ENCODE measurements at places on chromosomes 5 and 9.

GRCh38 chr5:95590880-95591279, 29.0 kb upstream of the GPR150 start:
- no peak for DNase-seq

DNA sequence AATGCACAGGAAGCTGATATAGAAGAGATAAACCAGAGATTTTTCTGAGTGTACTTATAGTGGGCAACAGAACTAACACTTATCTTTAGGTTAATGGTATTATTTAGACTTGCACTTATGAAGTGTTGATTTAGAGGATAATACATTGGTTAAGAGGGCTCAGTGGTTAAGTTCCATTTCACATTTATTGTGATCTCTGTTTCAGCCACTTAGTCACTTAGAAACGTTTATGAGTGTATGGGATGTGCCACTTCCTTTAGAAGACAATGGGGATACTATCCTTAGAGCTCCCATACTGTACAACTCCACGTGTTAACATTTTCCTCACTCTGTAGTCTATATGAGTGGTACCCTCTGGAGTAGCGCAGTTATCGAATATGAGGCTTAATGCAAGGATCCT, 57.5 kb downstream of the PIP5K1B start:
- no peak for DNase-seq

DNA sequence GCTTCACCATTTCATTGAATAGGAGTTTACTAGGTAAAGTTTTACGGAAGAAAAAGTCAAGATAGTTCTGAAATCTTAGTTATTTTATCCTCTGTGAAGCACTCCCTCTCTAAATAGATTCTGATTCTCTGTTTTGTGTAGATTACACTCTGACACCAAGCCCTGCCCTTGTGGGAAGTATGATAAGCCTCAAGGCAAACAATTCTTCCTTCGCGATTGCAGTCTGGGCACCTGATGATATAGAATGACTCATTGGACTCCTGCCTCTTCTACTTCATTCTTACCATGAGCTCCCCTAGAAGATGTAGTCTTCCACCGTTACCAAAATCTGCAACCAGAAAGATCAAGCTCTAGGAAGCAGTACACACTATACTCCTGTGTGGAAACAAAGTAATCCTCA, 626.9 kb upstream of the PTGER4 start:
- DNase-seq = no peak

DNA sequence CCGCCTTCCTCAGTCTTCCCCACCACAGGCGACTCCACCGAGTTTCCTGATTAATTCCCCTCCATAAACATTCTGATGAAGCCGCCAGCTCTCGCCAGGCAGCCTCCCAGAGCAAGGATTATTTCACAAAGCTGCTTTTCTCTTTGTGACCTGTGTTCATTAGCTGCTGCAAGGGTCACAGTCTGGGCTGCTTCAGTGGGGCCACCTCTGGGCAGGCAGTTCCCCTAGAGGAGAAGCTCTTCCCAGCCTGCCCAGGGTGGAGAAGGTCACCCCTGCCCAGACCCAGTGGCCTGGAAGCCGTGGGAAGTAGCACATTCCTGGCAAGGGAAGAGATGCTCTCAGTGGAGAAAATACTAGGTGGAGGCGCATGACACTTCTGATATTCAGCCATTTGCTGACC, 58.4 kb upstream of the RAPGEF1 start:
- DNase-seq = no peak

DNA sequence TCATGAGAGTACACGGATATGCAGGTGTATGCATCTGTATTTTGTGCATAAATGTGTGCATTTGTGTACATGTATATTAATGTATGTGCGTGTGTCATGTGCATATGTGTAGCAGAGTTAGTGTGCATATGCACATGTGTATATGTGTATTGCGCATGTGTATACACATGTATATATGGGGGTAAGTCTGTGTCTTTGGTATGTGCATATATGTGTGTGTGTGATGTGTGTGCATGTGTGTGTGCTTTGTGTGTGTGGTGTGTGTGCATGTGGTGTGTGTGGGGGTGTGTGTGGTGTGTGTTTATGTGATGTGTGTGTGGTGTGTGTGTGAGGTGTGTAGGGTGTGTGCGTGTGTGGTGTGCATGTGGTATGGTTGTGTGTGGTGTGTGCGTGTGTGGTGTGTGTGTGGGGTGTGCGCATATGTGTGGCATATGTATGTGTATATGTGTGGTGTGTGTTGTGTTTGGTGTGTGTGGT, 13.1 kb upstream of the CTSL start:
- DNase-seq = no peak

GRCh38 chr5:104965006-104965405, 1402.4 kb upstream of the NUDT12 start:
- no peak for DNase-seq

GRCh38 chr5:141042555-141042954, 8.6 kb upstream of the PCDHB1 start:
- DNase-seq = no peak

- DNase-seq = no peak
Observed at GRCh38 chr9:98191671-98192502, 550 bp downstream of the CORO2A start.

- DNase-seq = no peak
Observed at GRCh38 chr9:25117791-25118190, 560.5 kb downstream of the TUSC1 start.

DNA sequence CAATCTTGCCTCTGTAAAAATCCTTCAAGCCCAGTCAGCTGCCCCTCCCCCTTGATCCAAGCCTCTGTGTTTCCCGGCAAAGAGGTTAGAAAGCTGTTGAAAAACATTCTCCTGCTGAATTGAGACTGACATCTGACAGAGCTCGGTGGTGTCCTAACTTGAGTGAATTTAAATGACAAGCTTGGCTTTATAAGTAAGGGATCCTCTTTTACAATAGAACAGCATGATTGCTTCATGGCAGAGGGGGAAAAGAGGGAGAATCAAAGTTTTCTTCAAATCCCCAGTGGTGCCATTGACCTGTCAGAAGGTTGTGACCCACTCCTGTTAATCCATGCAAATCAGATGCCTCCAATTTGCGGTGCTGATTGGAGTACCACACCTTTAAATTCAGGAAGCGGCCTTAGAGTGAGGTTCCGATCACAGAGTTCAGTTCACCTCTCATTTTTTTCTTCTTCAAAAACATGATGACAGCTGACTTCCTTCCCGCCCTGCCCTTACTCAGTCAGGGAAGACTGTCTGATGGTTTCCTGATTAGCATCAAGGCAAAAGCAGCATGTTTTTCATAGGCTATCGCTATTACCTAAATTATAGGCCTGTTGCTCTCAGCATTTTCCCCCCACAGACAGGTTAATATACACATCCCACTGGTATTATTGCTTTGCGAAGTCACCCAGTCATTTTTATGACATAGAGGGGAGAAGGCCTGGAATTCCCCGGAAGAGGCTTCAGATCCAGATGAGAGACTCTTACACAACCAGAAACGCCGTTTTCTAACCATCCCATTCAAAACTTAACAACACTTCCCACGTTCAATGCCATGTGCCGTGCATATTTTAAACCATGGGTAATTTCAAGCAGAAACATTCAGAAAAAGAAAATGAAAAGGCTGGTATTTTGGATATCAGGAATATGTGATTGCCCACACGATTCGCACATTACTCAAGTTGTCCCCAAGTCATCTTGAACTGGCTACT, 141.4 kb downstream of the EBF1 start:
- DNase-seq = peak; percentile 15

GRCh38 chr9:123645126-123645525, 284.8 kb downstream of the DENND1A start:
- DNase-seq = no peak

GRCh38 chr9:99026956-99027298, 78.0 kb upstream of the TGFBR1 start:
- no peak for DNase-seq

GRCh38 chr9:6632516-6633183, 12.9 kb downstream of the GLDC start:
- DNase-seq = no peak

DNA sequence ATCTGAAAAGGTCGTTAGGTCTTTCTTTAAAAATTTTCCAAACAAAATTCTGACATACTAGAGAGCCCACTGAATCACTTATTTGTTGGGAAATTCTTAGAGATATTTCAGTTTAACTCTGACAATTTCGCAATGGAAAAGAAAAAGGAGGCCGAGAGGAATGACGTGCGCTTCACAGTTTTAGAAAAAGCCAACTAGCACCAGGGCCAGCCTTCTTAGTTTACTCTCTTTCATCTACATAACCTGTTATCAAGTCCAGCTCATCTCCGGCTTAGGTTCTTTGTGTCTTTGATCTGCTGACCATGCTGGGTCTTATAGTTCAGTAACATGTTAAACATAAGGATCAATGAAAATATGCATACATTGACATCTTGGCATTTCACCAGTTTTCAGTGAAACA, 201.7 kb upstream of the TAS2R1 start:
- DNase-seq = no peak

GRCh38 chr9:134961331-134962064, 43.8 kb upstream of the FCN1 start:
- DNase-seq = no peak

DNA sequence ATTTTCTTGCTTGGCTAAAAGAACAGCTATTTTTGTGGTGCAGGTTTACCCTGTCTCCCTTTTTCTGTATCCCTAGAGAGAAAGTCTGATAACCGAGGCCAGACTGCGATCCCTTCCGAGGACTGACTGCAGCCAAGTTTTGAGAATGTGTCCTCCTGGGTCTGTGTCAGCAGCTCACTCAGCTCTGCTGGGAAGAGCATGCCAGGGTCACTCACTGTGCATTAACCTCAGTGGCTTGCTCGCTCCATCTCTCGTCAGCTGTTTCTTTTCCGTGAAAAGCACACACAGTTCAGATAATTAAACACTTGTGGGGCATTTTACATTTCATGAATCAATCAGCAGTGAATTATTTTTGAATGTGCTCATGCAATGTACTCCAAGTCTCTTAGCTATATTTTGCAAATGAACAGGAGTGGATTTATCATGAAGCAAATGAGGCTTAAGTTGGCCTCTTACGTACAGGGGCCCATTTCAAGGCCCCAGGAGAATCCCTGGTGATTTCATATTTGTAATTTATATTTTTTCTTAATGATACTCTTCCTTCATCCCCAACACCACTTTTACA, 252.1 kb downstream of the SMARCA2 start:
- no peak for DNase-seq

GRCh38 chr9:16318516-16319060, 551.9 kb downstream of the BNC2 start:
- no peak for DNase-seq

DNA sequence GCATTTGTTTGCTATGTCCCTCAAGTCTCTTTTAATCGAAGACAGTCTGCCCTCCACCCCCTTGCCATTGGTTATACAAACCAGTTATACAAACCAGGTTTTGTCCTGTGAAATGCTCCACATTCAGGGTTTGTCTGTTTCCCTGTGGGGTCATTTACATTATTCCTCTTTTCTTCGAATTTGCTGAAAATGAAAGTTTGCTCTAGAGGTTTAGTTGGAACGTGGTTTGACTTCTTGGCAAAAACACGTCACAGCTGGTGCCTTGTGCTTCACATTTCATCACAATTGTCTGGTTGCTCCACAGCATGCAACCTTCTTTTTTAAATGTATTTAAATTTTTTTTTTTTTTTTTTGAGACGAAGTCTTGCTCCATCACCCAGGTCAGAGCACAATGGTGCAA, 4.2 kb upstream of the HAVCR2 start:
- DNase-seq = no peak

GRCh38 chr5:99045871-99046270, 117.1 kb upstream of the CHD1 start:
- no peak for DNase-seq

- DNase-seq = no peak
Observed at GRCh38 chr5:125333416-125333815, 587.0 kb upstream of the ZNF608 start.

- no peak for DNase-seq
Observed at GRCh38 chr9:113995963-113996362, 82.1 kb downstream of the AMBP start.

- DNase-seq = no peak
Observed at GRCh38 chr5:56993241-56993640, 41.3 kb upstream of the MIER3 start.

DNA sequence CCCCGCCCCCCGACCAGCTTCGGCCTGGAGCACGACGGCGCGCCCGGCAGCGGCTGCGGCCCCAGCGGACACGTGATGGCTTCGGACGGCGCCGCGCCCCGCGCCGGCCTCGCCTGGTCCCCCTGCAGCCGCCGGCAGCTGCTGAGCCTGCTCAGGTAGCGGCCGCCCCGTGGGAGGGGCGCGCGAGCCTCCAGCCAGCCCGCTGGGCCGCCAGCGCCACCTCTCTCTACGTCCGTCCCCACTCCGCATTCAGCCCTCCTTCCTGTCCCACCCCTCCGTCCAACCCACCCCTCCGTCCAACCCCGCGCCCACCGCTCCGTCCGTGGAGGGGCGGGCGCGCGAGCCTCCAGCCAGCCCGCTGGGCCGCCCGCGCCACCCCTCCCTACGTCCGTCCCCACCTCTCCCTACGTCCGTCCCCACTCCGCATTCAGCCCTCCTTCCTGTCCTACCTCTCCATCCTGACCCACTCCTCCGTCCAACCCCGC, 6.5 kb downstream of the ADAMTS13 start:
- DNase-seq = no peak

DNA sequence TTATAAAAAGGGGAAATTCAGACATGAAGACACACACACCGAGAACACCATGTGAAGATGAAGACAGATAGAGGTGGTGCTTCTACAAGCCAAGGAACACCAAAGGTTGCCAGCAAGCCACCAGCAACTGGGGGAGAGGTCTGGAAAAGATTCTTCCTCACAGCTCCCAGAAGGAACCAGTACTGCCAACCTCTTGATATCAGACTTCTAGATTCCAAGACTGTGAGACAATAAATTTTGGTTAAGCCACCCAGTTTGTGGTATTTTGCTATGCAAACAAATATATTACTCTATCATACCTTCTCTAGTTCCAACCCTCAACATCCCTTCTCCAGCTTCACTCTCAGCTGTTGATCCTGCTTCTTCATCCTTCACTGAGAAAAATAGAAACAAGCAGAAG, 451.1 kb downstream of the EBF1 start:
- peak; percentile 37 for DNase-seq

DNA sequence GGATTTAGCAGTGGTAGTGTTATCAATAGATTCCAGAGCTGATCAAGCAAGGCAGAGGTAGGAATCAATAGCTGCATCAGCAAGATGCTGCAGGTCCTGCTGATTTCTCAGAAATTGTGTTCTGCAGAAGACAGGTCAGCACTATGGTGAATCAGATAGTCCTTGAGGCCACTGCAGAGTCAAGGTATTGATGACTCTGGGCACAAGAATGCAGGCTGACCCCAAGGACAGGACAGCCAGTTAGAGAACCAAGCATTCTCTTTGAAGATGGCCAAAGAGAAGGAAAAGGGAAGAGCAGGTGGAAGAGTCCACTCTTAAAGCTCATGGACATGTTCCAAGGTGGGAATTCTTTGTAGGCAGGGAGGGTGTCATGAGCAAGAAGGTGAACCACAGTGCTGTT, 28.0 kb downstream of the PRUNE2 start:
- no peak for DNase-seq

- DNase-seq = peak; percentile 41
Observed at GRCh38 chr5:41908374-41909079, 4.4 kb downstream of the RIMOC1 start.

DNA sequence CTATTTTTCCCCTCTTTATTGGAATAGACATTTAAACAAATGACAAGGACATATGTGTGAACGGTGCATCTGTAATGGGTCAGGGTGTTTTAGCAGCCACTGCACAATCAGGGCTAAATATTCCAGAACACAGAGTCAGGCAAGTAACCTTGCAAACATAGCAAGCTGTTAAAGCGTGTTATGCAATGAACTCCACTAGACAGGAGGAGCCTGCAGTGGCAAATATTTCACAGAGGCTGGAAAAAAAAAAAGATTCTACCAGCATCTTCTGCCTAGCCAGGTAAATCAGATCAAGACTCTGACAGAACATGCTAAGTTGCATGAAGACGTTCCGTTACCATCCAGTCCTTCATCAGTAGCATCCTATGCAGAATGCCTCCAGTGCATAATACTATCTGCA, 171.8 kb downstream of the SEMA5A start:
- no peak for DNase-seq
